ENCODE measurements at places on chromosomes 4 and X.

- no peak for DNase-seq
Measured at GRCh38 chrX:37955273-37955672, 51.1 kb upstream of the SYTL5 start.

DNA sequence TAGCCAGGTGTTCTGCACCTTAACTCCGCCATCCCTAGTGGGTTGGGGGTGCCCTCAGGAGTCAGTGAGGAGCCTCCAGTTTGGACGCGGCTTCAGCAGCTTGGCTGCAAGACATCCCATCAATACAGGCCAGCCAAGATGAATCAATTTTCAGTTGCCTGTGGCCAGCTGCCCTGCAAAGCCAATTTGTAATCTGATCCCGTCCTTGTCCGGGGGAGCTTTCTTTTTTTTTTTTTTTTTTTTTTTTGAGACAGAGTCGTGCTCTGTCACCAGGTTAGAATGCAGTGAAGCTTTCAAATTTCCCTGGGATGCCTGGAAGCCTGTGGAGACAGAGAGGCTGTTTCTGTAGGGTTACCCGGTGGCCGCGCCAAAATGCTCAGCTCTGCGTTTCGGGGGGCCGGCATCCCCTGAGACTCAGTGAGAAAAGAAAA, 192.5 kb downstream of the ASMT start:
- no peak for DNase-seq

GRCh38 chr4:154184238-154184637, 307.4 kb downstream of the DCHS2 start:
- no peak for DNase-seq

- no peak for DNase-seq
Measured at GRCh38 chrX:143940119-143940518, 56.2 kb downstream of the UBE2NL start.

GRCh38 chr4:121448231-121448630, 67.4 kb upstream of the QRFPR start:
- no peak for DNase-seq

DNA sequence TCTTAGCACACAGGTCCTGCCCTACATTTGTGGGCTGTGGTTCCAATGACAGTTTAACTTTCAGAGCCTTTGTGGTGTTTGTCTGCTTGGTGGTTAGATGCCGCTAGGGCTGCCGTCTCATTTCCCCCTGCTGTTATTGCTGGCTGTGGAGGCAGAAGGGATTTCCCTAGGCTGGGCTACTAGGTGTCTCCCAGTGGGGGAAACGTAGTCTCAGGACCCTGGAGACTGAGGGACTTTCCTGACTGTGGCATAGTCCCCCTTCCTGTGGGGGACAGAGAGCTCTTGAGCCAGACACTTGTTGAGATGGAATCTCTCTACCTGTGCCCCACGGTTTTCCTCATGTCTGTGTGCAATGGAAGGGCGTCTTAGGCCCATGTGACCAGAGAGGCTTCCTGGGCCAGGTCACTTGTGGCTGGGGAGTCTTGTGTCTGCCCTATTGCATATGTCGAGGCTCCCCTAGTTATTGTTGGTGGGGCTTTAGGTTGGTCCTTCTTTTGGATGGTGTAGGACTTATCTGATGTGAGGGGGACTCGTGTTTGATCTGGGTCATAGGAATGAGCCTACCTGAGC, 68.2 kb downstream of the ARHGAP10 start:
- DNase-seq = no peak

DNA sequence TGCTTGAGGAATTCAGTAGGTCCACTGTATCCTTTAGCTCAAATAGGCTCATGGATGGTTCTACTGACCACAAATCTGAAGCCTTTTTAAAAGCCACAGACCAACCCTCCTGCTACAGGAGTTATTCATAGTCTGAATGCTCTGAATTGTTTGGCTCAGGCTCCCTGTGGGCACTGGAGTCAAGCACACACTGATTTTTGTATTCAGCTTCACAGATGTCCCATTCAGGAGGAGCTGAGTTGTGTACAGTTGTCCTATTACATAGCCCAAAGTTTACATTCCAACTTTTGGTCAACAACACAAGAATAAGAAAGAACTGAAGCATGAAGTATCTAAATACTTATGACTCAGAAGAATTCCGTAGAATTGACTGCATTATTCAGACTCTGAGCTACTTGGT, 243.9 kb downstream of the UNC5C start:
- DNase-seq = peak; percentile 46

- DNase-seq = no peak
Measured at GRCh38 chr4:7684294-7684693, 249.6 kb upstream of the PSAPL1 start.

GRCh38 chrX:136658151-136658550, 10.2 kb downstream of the CD40LG start:
- no peak for DNase-seq

DNA sequence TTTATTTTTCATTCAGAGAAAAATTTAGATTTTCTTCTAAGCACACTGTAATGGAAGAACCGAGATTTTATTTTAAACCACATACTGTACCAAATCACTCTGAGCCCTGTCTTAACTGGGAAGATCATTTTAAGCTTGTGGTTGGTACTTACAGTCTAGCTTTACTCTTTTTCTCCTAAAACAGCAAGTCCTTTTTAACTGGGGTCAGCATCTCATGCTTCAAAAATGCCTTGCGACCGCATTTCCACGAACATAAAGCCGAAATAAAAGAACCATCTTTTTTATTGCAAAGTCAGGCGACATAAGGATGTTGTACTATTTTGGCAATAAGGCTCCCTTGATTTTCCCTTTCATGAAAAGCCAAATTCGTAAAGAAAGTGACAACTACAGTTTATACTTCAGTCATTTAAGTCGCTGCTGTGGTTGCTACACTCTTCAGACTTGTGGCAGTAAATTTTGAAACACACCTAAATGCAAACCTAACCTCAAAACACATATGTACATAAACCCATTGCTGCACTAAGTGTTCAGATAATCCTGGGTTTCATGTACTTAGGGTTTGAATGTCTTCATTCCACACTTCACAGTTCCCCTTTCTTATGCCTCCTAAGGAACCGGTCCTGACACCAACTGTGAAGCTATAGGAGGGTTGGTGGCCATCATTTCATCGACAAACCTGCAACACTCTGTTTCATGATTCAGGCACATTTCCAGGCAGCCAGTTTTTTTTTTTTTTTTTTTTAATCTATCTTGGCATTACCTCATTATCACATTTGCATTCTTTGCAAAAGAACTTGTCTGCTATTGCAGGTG, 3.0 kb downstream of the STOX2 start:
- no peak for DNase-seq

GRCh38 chrX:23386726-23387125, 52.1 kb downstream of the PTCHD1 start:
- DNase-seq = no peak

- no peak for DNase-seq
Measured at GRCh38 chrX:43357741-43358140, 298.4 kb upstream of the MAOA start.

GRCh38 chr4:11700751-11701226, 272.1 kb upstream of the HS3ST1 start:
- no peak for DNase-seq

- DNase-seq = no peak
Measured at GRCh38 chr4:78145622-78146021, 88.5 kb downstream of the FRAS1 start.

DNA sequence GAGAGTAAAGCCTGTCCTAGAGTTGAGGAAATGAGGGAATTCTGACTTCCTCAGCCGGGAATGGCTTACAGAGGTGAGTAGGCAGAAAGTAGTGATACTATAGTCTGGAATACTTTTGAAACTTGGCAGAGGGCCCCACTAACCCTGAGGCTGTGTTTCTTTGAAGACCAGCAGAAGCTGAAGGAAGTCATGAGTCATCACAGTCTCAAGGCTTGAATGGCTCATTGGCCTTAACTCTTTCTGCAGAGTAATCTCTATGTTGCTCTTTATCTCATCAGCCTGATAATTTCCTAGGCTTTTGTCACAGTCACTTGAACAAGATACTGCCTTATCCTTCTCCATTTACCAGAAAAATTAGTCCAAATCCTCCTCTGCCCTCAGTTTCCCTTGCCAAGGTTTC, 80.8 kb downstream of the ANKRD50 start:
- DNase-seq = no peak

GRCh38 chr4:16199093-16199492, 27.2 kb downstream of the TAPT1 start:
- DNase-seq = peak; percentile 67

DNA sequence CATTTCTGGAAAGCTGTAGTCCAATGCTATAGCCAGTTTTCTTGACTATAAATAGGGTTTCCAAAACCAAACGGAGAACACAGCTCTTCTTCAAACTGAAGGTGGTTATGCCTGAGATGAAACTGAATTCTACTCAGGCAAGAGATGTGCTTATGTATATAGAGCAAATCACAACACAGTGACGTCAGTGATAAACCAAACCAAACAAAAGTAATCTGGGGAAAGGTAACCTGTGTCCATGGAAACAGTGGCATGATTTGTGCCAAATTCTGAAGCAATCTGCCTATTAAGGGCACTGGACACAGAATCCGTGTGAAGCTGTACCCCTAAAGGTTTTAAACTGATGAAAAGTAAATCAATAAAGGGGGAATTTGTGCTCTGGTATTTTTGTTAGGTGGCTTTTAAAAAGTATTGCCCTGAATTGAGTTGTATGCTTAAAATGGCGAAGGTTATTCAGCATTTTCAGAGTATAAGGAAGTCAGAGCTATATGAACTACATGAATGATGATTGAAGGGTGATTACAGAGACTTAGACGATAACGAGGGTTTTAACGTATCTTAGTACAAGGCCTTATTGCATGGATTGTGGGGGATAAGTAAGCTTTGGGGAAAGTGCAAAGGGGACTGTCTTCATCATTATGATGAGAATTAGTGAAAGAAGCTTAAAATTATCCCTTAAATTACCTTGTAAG, 38.6 kb downstream of the NPY5R start:
- no peak for DNase-seq

DNA sequence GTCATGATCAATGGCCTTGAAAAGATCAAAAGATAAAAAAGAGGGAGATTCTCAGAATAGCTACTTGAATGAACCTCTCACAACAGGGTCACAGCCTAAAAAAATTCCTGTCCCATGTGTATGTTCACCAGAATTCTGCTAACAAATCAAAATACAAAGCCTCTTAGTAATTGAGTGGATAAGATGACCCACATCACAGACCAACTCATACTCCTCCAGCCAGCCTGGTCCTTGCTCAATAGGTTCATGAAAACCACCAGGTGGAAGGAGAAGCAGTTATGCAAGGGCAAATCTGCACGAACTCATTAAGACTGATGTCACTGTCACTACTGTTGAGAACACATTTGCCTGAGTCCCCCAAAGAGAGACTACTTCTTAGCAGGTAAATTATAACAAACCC, 21.5 kb downstream of the WDFY3 start:
- no peak for DNase-seq

- DNase-seq = peak; percentile 28
Measured at GRCh38 chrX:47581731-47582647, at the start of gene TIMP1. Gene TIMP1 (plus strand): TSS chrX:47582436. CDS start chrX:47583416, 980 bp downstream.

GRCh38 chrX:133380711-133381619, 34.3 kb downstream of the GPC4 start:
- DNase-seq = no peak

DNA sequence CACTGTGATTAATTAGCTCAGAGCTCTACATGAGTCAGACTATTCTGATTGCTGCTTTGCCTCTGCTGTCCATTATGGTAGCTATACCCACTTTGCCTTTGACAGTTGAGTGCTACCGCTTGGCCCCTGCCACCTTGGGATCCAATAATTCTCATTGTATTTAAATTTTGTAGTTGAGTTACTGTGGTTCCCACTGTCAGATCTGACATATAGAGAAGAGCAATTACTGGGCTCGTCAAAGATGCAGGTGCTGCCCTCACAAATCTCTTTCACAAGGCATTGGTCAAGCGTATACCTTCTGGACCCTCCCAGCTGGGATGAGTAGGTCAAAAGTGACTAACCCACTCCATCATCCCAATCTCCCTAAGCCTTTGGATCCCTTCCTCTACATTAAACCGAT, 18.3 kb upstream of the PRDM8 start:
- DNase-seq = no peak

DNA sequence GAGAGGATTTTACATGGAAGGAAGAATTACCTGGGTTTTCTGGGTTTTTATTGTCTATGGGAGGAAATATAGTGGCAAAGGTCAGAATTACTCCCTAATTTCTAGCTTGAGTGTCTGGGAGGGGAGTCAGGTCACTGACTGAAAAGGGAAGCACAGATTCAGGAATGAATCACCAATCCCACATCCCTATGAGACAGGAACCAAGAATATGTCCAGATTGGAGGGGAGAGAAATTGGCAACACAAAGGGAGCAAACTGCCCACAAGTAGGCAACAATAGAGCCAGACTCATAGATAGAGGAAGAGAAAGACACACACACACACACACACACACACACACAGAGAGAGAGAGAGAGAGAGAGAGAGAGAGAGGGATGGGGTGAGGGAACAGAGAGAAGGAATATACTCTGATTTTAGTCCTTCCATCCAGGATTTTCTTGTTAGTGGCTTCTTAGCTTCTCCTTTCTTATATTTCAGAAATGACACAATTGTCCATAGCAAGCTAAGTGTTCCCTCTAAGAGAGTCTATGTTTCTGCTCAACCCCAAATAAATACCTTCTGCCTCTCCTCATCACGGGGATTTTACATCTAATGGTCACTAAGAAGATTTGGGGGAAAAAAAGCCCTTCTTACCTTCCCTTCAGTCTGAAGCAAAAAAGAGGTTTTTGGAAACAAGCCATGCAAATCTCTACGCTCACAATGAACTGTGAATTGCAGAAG, 12.0 kb downstream of the P2RY10 start:
- DNase-seq = no peak

DNA sequence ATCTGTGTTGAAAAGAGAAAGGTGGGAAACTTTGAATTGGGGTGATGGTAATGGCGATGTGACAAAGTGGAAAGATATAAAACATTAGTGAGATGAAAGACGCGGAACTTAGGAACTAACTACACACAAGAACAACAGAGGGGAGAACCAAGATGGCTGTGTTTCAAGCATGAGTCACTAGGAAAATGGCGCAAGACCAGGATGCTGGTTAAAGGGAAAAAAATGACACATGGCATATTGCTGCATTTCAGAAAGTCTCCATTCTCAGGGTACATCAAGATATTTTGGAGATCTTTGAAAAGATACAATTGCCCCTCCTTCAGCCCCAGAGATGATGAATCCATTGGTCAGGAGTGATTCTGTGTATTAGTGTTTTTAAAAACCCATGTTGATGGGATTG, 164.4 kb downstream of the FBXO8 start:
- no peak for DNase-seq

DNA sequence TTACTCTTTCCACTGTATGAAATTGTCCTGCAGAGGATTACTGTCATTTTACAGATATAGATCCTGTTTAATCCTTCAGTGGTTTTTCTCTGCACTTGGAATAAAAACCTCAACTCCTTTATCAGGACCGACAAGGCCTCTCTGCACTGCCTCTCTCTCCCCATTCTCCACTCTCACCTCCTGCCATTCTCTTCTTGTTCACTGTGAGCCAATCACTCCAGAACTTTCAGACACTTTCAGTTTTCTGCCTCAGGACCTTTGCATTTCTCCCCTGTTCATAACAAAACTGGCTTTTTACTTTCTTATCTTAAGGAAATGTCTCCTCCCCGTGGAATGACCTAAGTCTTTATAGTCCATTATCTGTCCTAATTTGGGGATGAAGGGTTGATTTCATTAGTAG, 137.3 kb downstream of the ELOVL6 start:
- DNase-seq = no peak
